ENCODE measurements at places on chromosomes 7 and 10.

- DNase-seq = no peak
Measured at GRCh38 chr10:110003524-110003885, 4.3 kb upstream of the ADD3 start.

GRCh38 chr7:29330136-29330535 lies 135.6 kb downstream of the CHN2 start:
- DNase-seq = no peak

- DNase-seq = no peak
Measured at GRCh38 chr7:5477723-5478531, 54.3 kb upstream of the TNRC18 start.

DNA sequence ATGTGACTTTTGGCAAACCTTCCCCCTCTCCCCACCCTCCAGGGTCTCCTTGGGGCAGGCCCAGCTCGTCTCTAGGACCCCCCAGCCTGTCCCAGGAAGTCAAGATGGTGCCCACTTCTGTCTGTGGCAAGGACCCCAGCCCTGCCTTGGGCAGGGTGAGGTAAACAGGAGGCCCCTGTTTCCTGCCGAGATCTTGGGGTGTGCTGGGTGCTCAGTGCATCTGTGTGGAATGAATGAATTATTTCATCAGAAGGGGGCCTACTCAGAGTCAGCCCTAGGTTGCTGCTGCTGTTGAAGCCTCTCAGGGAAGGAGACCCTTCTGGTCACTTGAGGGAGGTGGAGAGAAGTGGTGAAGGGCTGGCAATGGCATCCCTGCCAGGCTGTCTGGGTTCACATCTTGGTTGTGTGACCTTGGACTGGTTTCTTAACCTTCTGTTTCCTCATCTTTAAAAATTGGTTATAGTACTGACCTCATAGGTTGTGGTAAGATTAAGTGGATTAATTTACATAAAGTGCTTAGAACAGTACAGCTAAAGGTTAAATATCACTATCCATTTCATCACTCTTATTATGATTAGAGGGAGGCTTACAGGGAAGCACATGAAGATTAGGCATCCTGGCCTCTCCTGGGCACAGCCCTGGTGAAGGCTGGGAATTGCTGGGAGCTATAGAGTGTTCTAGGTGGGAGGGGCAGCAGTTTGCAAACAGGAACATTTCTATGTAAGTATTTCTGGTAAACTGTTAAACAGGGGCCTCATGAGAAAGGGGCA lies 67.7 kb downstream of the ZMIZ1 start:
- DNase-seq = no peak

DNA sequence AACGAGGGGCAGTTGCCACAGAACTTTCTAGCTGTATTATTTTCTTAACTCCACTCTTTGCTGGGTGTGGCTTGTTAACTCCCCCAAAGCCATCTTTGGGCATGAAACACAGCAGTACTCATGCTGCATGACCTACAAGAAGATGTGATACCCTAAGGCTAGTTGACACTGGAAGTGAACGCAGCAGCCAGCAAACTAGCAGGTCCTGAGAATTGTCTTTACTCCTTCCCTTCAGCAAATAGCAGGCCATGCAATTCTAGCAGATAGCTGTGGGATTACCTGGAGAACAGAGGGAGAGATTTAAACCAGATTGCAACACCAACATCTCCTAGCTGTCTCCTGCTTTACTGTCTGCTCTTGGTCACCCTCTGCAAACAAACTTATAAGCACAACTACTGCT lies 688.0 kb upstream of the ZWINT start:
- no peak for DNase-seq

DNA sequence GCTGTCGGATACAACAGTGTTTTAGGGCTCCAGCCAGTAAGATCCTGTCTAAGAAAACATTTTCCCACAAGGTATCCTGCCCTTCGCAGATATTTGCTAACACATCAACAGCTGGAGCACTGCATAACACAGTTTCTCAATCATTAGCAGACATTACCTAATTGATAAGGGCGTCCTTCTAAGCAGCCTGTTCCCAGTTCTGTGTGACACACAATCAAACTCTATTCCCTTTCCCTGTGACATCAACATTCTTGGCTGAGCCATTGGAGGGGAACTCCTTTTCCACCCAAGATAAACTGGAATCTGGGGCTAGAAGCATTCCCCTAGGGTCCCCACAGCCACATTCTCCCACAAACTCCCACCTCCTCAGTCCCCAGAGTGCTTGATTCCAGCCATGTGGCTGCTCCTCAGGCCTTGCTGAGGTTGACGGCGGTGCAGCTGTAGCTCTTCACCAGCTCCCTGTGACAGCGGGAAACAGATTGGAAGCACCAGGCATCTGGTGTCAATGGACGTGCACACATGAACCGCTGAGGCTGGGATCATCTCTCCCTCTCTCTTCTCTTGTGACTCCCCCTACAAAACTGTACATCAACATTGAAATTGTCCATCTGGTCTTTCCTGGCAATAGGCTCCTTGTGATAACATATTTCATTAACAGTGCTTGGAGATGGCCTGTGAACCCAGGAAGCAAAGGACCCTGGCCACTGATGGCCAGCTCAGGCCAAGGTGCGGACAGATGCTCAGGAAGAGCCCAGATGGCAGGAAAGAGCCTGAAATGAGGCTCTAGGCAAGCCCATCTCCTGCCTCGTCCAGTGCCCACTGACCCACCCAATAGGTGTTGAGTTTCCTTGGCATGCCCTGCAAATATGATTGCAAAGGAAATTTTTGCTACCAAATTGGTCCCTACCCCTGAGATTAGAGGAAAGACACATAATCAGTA lies 131.1 kb upstream of the TBX20 start:
- no peak for DNase-seq

Measured in stimulated activated CD8-positive, alpha-beta memory T cell treated with anti-CD3 and anti-CD28 coated beads, Interleukin-15, amount 100 ng/mL, for 4 hours (primary cell).